ENCODE measurements at places on chromosomes 1 and 21.

DNA sequence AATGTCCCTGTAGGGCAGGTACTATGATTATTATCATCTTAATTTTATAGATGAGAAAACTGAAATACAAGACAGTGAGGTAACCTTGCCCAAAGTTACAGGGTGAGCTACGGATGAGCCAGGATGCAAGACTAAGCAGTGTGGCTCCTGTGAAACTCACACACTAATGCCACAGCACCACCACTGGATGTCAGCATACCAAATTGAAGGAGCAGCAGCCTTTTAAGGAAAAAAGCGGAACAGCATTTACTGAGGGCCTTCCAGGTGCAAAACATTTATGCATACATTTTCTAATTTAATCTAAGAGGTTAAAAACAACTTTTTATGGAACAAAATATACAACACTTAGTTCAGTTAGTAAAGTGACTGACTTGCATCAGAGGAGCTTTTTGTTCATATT, 41.7 kb downstream of the SEC16B start:
- no peak for DNase-seq

DNA sequence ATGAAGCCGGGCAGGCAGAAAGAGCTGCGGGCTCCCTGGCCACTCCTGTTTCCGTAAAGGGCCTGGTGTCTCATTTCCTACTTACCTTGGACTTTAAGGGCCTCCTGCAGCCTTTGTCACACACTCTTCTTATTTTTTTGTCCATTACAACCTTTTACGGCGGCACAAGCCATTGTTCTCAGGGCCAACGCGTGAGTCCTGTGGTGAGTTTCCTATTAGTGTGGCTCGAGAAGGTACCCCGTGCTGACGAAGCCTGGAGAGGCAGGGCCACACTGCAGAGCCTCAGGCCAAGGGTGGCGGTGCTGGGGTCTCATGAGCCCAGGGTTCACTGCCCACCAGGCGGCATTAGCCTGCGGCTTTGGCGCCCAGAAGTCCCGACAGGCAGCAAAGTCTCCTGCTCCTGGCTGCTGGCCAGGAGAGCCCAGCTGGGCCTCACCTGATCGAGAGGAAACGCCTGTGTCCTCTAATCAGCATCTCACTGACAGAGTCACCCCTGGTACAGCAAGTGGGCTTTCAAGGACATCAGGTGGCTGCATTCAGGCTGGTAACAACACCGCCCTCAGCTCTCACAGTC, 62.0 kb downstream of the SIK1 start:
- no peak for DNase-seq

DNA sequence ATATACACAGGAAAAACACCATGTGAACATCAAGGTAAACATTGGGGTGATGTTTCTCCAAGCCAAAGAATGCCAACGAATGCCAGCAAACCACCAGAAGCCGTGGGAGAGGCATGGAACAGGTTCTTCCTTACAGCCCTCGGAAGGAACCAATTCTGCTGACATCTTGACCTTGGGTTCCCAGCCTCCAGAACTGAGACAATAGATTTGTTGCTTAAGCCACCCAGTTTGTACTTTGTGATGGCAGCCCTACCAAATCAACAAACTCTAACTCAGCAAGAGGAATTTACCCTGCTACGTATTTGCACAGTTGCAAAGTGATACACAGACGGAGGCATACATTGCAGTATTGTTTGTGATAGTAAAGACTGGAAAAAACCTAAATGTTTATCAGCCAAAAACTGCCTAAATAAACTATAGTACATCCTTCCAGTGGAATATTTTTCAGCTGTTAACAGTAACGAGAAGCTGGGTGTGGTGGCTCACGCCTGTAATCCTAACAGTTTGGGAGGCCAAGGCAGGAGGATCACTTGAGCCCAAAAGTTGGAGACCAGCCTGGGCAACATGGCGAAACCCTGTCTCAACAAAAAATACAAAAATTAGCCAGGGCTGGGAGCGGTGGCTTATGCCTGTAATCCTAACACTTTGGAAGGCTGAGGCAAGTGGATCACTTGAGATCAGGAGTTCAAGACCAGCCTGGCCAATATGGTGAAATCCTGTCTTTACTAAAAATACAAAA, 12.5 kb upstream of the ZC3H12A start:
- no peak for DNase-seq

- peak; percentile 87 for DNase-seq
Measured at GRCh38 chr1:181149326-181150125, 61.0 kb downstream of the IER5 start.

DNA sequence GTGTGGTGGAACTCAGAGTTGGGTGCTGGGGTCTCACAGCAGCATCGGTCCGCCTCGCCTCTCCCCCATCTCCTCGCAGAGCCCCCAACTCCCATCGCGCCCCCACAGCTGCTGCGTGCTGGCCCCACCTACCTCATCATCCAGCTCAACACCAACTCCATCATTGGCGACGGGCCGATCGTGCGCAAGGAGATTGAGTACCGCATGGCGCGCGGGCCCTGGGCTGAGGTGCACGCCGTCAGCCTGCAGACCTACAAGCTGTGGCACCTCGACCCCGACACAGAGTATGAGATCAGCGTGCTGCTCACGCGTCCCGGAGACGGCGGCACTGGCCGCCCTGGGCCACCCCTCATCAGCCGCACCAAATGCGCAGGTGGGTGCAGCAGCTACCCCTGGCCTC, 24.2 kb downstream of the PTPRU start:
- no peak for DNase-seq

DNA sequence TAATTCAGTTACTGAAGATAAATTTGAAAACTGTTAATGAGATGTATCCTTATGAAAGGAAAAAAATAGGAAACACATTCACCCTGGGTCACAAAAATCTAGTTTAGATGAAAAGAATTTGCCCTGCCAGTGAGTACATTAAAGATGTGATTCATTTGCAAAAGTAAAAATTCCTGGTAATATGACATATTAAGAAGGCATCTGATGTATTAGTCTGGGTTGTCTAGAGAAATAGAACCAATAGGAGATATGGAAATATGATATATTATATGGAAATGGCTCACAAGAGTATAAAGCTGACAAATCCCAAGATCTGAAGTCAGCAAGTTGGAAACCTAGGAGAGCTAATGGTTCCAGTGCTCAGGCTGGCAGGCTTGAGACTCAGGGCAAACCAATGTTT, 153.8 kb downstream of the MRPL39 start:
- no peak for DNase-seq

- DNase-seq, result no peak
Measured at GRCh38 chr1:171107262-171107940, 16.7 kb downstream of the FMO3 start.

DNA sequence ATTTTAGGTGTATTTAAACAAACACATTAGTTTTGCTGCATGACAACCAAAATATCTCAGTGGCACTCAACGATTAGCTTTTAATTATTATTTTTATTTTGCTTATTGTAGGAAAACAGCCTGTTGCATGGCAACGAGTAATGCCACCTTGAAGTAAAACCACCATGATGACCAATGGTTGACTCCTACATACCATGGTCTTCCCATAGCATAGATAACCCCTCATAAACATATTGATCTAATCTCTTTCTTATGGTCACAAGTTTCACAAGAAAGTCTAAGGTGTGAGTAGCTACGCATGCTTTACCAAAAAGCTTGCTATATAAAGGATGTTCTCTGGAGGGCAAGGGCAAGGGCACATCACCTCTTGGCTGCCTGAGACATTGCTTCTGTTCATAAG, 61.5 kb upstream of the PTBP2 start:
- no peak for DNase-seq

DNA sequence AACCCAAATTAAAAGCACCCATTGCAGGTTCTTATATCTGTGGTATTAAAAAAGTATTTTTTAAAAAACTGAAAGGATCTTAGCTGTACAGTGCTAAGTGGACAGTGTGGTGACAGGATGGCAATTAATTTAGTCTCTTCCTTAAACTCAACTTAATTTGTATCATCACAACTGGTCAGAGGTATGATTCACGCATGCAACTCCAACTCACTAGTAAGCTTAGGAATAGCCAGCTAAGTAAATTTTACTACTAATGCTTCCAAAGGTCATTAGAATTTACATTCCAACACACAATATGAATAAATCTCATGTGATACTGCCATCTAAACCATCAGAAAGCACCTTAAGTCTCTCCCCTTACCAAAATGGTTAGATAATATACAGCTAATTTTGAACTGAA, 35.4 kb downstream of the ENAH start:
- no peak for DNase-seq

- no peak for DNase-seq
Measured at GRCh38 chr1:170863621-170864020, 71.7 kb upstream of the MROH9 start.

All from GF-D8 (cell line).